ENCODE measurements at places on chromosomes 5 and 9.

DNA sequence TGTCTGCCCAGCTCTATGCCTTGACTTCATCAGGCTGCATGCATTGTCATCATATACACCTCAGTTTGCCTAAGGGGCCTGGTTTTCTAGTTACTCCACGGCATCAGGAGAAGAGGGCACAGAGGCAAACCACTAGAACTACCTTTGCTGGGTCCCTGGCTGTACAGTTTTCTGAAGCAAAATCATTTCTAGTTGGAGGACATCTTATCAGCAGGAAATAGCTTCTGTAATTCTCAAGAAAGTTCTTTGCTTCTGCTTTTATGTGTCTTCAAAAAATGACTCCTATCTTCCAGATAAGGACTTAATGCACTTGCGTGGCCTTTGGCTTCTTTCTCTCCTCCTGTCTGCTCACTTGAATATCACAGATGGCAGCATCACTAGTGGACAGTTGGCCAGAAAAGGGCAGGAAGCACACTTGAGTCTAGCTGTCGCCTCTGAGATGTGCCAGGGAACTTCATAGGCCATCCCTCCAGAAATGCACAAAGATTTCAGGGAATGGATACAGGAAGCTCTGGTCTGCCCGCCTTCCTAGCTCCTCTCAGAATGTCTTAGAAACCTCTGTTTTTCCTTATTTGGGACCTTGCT lies 22.4 kb upstream of the LTC4S start:
- DNase-seq, result no peak

DNA sequence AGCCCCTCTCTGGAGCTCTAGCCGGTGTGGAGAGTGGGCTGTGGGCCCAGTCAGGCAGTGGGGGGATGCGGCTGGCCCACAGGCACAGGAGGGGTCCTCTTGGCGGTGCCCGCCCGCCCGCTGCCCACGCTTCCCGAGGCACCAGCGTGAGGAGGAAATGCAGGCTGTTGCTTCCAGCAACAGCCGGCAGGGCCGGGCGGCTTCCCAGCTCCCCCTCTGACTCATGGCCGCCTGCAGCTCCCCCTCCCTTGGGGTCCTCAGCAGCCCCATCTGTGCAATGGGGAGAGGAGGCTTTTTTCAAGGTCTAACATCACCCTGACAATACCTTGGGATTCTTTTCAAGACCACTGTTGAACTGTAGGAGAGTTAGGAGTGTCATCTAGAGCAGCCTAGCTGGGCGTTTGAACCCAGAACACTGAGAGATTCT lies 10.4 kb downstream of the CXXC5 start:
- DNase-seq, result peak; percentile 51

GRCh38 chr5:40391642-40392041 lies 288.1 kb upstream of the PTGER4 start:
- no peak for DNase-seq

- no peak for DNase-seq
Measured at GRCh38 chr9:115198001-115198400, 80.0 kb upstream of the TNC start.

- no peak for DNase-seq
Measured at GRCh38 chr9:79046401-79046800, 525.4 kb upstream of the TLE4 start.

GRCh38 chr5:178468196-178468685 lies 122.0 kb downstream of the COL23A1 start:
- DNase-seq, result no peak

DNA sequence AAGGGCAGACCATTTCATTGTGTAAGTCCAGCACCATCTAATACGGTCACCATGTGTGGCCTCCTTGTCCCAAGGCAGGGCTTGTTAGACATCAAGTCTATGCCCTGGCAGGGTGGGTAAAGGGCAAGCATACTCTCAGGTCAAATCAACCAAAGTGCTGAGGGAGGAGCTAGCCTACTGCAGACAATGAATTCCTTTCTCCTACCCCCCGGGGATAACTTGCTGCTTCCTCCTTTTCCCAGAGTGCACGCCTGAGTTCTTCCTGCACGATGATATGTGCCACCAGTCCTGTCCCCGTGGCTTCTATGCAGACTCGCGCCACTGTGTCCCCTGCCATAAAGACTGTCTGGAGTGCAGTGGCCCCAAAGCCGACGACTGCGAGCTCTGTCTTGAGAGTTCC lies 71.4 kb downstream of the RFK start:
- peak; percentile 12 for DNase-seq

DNA sequence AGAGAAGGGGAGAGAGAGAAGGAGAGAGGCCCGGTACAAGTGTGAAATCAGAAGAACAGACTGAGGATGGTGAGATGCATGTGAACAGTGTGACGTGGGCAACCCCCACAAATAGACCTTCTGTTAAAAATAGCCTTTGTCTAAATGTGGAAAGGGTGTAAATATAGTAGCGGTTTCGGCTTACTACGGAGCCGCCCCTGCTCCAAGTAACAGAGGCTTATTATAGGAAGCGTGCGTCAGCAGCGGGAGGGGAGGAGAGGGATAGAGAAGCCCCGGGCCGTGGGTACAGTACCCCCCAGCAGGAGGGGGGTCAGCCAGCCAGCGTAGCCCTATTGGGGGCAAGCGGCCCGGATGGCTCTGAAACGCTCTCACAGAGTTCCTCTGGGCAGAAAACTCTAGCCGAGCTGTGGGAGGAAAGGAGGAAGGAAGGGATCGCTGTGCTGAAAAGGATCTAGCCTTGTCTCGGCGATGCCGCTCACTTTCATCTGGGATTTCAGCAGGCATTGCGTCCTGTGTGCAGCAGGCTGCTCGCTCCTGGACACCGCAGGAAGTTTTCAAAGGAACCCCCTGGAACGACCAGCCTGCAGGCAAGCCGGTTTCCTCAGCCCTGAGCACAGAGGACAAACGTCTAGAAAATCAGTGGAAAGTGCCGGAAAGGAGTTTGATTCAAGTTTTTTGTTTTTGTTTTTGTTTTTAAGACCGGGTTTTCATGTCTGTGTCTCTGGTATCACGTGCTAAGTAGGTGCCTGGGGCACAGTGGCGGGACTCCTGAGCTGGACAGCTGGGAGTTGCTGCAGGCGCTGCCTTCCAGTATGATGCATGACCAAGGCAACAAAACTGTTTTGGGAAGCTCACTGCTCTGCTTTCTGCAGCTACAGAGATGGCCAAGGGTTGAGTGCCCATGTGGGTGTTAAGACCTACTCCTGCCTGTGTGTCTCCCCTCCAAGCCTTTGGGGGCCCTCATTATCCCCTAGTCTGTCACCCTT lies 146.6 kb downstream of the SEC61B start:
- no peak for DNase-seq

DNA sequence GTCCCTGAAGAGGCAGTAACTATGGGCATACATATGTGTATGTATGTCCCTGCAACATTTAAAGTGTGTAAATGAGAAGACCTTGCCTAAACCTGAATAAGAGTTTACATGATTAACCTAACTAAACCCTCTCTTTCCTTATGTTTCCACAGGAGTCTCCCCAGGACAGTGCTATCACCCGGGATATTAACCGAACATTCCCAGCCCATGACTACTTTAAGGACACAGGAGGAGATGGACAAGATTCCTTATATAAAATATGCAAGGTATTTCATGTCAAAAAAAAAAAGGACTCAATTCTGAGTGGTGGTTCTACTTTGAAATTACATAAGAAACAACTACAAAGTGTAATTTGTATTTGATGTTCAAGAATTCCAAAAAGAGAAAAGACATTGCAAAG lies 31.7 kb downstream of the GPR21 start:
- DNase-seq, result no peak

DNA sequence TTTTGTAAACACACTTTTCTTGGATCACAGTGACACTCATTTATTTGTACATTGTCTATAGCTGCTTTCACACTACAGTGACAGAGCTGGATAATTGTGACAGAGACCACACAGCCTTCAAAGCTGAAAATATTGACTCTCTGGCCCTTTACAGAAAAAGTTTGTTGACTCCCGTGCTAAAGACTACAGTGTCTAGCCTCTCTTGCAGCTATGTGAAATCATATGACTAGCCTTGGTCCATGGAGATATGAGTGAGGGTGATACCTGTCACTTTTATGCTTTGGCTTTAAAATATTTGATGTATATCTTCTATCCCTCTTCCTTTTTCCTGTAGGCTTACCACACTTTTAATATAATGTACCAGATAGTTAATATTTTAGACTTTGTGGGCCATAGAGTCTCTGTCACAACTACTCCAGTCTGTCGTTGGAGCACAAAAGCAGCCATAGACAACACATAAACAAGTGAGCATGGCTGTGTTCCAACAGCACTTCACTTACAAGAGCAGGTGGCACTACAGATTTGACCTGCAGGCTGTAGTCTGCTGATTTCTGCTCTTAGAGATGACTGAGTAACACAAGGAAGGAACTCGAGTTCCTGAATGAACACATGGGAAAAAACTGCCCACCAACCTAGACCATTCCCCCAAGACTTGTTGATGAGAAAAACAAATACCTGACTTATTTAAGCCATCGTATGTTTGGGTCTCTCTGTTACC lies 73.5 kb upstream of the ANKRD55 start:
- DNase-seq, result peak; percentile 39

GRCh38 chr9:105835721-105836120 lies 141.4 kb downstream of the TMEM38B start:
- no peak for DNase-seq

DNA sequence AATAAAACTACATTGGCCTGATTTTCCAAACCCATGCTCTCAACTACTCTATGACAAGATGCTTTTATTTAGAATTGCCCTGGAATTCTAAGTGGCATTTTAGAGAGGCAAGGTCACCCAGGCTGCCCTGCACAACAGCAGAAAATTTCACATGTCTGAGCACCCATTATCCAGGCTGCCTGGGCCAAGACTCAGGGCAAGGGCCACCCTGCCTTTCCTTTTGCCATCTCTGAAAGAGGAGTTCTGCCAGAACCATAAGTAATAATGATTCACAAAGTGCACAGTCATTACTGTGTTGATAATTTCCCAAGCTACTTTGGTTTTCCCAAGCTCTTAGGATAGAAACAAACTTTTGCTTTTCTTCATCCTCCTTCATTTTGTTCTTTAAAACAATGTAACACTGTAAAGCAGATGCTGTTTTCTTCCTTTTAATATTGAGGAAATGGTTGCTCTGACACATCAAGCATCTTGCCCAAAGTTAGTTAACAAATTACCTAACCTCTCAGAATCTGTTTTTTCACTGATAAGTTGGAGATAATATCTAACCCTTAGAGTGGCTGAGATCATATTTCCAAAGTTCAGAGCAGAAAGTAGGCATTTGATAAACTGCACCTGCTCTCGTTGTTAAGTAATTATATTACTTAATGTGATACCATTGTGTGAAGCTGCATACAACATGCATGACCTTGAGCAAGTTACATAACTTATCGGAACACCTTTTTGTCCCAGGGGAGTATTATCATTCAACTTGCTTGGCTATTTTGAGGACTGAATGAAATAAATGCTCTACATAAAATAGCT lies 325.6 kb downstream of the PRELID2 start:
- DNase-seq, result no peak

GRCh38 chr5:9358961-9359685 lies 186.8 kb downstream of the SEMA5A start:
- DNase-seq, result no peak

- DNase-seq, result no peak
Measured at GRCh38 chr5:135509995-135510394, 25.8 kb downstream of the NEUROG1 start.

GRCh38 chr9:113941526-113941925 lies 65.4 kb downstream of the ZNF618 start:
- DNase-seq, result no peak

DNA sequence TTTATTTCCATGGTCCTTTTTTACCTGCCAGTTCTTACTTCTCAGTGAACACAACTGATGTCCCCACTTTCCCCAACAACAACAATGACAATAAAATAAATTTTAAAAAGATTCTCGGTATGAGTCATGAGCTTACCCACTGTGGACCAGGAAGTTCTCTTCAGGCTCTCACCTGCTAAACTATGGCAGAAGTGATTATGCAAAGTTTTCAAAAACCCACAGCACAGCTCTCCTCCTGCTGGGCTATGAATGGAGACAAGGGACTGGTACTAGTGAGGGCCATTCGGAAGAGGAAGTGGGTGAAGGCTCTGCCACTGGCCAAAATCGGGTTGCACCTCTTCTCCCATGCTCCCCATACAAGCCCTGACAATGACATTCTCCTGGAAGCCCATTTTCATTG lies 429.4 kb downstream of the PIK3R1 start:
- peak; percentile 30 for DNase-seq

DNA sequence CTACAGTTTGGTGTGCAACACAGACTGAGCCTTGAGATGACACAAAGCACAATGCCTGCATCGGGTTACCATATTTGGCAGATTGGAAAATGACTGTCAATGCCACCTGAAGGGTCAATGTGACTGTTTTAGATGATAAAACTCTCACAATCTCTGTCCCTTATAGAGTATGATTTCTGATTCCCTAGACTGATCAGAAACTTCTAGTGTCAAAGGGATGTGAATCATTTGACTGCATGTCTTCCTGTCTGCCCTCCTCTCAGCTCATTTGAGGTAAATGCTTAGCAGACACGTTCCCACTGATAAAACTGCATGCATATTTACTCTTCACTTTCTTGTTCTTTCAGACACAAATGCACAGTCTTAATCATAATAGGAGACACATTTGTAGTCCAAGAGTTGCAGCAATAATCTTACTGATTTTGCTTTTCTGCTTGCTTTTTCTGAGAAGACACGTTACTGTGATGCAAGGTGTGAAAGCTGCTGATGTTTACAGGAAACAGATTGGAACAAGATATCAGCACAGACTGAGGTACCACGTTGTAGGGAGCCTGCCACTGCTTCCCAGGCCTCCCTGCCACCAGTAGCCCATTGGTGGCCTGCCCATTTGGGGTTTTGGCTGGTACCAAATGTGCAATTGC lies 77.8 kb downstream of the GCNT4 start:
- DNase-seq, result no peak

DNA sequence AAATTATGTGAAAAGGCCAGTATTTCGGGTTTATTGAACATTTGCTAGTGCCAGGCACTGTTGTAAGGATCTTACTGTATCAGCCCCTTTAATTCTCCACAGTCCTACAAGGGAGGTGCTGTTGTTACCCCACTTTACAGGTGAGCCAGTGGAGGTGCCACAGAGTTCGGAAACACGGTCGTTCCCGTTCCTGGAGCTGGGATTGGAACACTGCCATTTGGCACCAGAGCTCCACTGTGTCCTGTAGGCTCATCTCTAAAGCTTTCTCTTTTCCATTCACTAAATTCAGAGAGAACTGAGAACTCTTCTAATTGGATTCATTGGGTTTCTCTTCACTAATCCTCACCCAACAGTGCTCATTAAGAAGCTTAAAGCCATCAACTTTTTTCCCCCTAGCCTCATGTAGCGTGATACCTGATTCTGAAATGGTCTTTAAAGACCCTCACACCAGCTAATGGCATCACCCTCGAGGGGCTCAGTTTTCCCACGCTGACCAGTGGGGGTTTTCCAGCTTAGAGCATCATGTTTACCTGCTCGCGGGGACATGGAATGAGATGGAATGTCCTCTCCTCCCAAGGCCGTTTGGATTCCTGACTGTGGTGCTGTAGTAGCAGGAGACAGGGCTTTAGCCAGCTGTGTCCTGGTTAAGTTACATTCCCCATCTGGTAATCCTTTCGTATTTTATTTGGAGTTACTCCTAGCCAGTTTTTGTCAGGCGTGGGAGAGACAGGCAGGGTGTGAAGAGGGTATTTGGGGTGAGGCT lies 5.8 kb downstream of the ERGIC1 start:
- DNase-seq, result no peak

Data from HT-29 (cell line).